ENCODE measurements at places on chromosomes 5 and 9.

DNA sequence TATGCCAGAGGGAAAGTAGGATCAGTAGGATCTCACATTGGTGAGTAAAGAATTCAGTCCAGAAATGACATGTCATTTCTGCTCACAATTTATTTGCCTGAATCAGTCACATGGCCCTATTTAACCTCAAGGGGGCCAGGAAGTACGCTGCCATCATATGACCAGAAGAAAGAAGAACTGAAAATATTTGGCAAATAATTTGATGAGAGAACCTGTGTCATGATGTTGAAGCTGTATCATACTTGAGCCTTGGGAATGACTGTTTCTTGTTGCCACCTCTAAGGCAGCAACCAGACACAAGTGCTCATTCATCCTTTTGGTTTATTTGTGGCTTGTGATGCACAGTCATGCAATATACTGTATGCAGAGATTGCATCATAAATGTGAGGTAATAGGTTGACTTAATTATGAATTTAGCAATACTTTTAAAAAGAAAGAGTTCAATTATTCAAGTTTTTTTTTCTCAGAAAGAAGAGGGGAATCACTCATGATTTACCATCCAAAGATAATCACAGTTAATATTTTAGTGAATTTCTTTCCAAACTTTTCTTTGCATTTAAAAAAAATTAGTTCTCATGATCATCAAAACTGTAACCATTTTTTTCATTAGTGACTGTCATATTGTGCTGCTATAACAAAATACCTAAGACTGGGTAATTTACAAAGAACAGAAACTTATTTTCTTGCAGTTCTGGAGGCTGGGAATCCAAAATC lies 8.2 kb upstream of the ZFYVE16 start:
- no peak for DNase-seq

DNA sequence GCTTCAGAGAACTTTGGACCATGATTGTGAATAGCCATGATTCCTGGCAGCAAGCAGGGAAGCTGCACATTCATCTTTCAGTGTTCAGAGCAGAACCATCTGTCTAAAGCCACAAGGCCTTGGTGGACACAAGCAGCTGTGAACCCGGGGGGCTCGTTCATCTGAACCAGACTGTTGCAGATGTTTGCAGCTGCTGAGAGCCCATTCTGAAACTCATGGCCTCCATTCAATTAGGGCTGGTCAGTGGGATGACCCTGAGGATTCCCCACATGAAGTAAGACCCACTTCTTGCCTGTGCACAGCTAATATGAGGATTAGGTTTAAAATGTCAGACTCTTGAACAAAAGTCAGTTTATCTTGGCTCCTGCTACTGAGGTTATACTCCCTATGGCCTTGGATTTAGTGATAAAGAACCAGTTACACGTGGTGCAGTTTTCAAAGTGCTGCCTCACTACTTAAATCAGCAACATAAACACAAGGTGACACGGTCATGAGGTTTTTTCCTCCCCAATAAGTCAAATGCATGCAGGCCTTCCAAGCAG lies 109.8 kb upstream of the IFNK start:
- no peak for DNase-seq

DNA sequence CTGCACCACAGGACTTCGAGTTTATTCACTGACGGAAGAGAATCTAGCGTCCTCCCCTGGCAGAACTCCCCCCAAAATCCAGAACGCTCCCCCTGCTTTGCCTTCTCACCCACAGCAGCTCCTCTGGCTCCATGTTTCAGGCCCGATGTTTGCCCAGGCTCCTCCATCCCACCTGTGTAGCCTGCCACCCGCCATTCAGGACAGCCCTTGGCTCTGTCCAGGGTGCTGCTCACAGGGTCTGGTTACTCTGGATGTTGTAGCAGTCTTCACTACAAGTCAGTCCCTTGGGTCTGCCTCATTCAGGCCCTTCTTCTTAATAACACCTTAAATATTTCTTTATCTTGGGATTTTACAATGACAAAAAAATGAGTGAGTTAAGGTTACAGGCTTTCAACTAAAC lies 41.3 kb upstream of the SV2C start:
- DNase-seq, result no peak

DNA sequence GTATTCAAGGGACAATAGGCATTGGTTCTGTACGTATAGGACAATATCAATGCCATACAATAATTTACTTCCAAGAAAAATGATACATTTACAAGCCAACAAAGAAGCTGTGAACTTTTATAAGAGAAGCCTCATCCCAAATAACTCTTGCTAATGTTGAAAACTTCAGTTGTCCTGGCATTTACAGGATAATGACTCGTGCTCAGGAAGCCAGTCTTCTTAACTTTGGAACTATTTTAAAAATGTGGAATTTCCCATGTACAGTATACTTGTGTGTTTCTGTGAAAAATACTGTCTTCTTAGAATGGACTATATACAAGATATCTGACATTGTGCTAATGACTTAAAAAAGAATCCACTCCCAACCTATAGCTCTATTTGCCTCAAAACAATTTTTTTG lies 1479.3 kb upstream of the CDH9 start:
- DNase-seq, result no peak

- no peak for DNase-seq
These were observed 11.7 kb downstream of the NSG2 start for GRCh38 chr5:174057206-174057605.

- no peak for DNase-seq
These were observed 14.1 kb downstream of the SEMA4D start for GRCh38 chr9:89483592-89484474.

- no peak for DNase-seq
These were observed 426.4 kb upstream of the MPDZ start for GRCh38 chr9:13705918-13706317.

DNA sequence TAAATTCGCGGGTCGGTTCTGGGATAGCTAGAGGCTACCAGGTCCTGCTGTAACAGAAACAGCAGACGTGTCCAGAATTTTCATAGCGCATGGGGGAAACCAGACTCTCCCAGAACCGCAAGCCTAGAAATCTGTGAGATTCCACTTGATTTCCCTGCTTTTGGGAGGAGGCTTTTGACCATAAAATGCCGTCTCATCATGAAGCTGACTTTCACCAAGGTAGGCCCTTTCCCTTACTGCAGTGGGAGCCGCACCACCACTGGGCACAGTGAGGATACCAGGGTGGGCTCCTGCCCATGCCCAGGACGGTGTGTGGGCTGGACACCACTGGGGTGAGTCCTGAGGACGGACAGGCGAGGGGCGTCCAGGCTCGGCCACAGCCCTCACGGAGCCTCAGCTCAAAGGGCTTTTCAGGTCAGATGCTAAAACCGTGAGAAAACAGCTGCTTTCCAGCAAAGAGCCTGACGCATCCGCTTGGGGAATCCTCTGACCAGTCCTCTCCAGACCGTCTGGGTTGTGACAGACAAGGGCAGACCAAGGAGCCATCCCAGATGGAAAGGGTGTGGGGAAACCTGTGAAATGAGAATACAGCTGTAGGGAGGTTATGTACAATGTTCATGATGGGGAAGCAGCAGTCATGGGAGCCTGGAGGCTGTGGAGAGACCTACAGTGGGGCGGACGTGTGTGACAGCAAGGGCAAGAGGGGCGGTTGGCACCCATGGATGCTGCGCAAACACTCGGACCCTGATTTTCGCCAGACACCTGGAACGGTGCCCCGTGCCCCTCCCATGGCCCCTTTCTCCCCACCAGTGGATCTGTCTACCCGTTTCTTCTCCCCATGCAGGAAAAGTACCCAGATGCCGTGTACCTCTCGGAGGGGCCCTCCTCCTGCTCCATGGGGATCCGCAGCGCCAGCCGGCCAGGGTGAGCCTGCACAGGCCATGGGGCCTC lies 59.2 kb downstream of the IPPK start:
- DNase-seq, result no peak

DNA sequence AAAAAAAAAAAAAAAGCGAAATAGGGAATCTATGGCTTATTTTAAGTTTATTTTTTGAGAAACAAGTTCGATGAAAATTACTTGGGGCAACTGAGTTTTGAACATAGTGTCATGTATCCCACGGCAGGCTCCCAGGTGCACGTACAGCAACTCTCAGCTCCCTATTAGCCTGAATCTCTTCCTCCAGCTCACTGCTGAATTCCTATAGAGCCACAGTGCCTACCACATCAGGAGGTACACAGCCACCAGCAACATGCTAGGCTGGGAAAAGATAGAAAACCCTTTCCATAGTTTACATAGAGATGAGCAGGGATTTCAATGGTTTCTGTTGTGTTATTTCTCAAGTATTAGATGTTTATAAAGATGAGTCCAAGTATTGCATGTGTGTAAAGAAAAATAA lies 115.9 kb upstream of the RGMB start:
- no peak for DNase-seq

- DNase-seq, result no peak
These were observed 390.4 kb upstream of the IZUMO3 start for GRCh38 chr9:24936117-24936516.

- no peak for DNase-seq
These were observed 15.4 kb upstream of the C5orf47 start for GRCh38 chr5:173973616-173973969.

DNA sequence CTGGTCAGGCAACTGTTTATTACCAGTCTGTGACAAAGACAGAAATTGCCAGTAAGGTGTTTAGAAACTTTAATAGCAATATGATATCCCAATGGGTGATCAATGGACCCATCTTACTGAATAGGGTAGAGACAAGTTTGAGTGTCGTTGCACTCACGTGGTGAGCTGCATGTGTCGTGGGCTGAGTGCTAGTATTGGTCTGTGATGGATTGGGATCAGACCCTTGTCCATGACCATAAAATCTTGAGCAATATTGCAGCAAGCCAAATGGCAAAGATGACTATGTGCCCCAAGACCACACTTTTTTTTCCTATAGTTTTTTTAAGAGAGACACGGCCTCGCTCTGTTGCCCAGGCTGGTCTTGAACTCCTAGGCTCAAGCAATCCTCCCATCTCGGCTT lies 114.5 kb downstream of the PALM2AKAP2 start:
- DNase-seq, result no peak

DNA sequence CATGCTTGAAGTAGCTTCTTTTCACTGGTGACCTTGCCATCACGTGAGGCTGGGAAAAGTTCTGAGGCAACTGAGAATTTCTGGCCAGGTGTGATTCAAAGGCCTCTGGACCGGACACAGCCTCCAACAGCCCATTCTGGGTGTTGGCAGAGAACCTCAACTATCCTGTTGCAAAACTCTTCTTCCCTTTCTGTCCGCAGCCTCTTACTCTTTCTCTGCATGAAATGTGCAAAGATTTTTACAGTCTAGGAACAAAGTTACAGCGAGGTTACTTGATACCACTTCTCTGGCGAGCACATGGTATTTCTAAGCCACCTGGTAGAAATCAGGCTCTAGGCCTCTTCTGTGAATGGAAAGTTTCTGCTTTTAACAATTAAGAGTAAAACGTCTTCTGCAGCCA lies 79.2 kb downstream of the FREM1 start:
- no peak for DNase-seq

- no peak for DNase-seq
These were observed 4.2 kb downstream of the TMEM167A start for GRCh38 chr5:83072966-83073365.

DNA sequence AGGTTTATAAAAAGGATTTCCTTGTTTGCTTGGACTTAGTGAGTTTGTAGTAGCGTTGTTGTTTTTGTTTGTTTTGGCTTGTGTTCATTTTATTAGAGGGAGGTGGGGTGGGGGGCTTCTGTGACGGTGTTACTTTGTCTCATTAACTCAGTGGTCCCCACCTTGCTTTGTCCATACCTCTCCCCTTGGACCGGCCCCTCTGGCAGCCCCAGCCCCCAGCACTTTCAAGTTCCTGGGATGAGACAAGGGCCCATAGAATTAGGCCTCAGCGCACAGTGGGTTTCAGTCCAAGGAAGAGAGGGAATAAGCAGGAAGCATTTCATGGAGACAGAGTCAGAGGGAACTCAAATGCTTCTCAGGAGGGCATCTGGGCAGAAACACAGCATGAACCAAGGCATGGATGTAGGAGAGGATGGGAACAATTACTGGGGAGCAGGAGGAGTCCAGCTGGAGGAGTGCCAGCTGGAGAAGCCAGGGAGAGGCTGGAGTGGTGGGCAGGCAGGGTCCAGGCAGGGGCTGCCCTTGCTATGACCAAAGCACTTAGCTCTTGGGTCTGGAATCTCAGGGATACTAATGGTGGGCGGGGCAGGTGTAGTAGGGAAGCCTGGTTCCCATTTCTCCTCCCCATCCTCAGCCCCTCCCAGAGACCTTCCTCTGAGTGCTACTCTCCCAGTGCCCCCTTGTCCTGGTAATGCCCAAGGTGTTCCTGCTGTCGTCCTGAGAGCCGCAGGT lies 23.5 kb upstream of the ENHO start:
- no peak for DNase-seq

DNA sequence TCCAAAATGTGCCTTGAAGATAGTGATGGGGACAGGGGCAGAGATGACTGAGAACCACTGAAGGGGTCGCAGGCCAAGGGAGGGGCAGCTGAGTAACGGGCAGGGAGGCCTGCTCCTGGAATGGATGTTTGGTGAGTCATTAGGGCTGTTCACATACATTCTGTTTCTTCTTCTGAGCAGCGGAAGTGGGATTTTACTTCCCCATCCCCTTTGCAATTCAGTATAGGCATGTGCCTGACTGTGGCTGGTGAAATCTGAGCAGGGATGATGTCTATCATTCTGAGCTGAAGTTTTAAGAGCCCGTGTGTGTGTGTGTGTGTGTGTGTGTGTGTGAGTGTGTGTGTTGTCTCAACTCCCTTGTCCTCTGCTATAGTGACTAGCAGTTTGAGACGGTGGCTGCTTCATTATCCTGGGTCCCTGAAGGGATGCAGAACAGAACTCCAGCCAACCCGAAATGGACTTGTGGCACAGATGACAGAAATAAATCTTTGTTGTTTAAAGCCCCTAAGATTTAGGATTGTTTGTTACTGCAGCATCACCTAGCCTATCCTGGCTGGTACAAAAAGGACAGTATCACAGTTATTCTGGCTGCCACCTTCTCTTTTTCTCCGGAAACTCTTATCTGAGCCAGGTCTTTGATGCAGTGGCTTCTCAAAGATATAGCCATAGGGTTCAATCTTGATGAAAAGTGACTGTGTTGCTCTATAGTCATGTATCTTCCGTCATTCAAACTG lies 29.2 kb upstream of the TGFBI start:
- no peak for DNase-seq

DNA sequence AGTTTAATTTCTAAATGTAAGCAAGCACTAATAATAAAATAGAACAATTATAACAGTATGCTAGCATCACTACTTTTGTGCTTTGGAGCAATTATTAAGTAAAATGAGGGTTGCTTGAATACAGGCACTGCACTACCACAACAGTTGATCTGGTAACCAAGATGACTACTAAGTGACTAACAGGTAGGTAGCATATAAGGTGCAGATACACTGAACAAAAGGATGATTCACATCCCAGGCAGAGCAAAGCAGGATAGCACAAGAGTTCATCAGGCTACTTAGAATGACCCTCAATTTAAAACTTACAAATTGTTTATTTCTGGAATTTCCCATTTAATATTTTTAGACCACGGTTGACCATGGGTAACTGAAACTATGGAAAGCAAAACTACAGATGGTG lies 48.0 kb upstream of the RGS7BP start:
- DNase-seq, result no peak

DNA sequence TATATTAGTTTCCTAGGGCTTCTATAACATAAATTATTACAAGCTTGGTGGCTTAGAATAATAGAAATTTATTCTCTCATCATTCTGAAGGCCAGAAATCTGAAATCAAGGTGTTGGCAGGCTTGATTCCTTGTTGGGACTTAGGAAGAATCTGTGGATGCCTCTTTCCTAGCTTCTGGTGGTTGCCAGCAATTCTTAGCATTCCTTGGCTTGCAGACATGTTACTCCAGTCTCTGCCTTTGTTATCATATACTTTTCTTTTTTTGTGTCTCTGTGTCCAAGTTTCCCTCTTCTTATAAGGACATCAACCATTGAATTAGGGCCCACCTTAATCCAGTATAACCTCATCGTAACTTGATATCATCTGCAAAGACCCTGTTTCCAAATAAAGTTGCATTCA lies 31.4 kb downstream of the CTNNA1 start:
- no peak for DNase-seq

Measured in stimulated activated CD4-positive, alpha-beta T cell treated with anti-CD3 and anti-CD28 coated beads, Interleukin-1b, Interleukin-23, amount 100 ng/mL, for 1 hour (primary cell).